GOT3 (cell line): ENCODE measurements at places on chromosomes 6 and 20.

- no peak for DNase-seq
Observed at GRCh38 chr6:292506-293192, 362 bp downstream of the DUSP22 start.

GRCh38 chr6:25477006-25477590 is 174.9 kb upstream of the SCGN start:
- no peak for DNase-seq

DNA sequence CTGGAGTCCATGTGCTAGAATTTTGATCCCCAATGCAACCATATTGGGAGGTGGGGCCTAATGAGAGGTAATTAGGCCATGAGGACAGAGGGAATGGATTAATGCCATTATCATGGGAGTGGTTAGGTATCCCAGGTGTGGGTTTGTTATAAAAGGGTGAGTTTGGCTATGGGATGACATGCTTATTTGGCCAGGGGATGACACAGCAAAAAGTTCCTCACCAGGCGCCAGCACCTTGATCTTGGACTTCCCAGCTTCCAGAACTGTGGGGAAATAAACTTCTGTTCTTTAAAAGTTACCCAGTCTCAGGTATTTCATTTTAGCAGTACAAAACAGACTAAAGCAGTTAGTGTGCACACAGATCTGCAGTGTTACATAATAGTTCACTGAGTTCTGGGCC is 84.1 kb downstream of the ADGB start:
- DNase-seq, result no peak

DNA sequence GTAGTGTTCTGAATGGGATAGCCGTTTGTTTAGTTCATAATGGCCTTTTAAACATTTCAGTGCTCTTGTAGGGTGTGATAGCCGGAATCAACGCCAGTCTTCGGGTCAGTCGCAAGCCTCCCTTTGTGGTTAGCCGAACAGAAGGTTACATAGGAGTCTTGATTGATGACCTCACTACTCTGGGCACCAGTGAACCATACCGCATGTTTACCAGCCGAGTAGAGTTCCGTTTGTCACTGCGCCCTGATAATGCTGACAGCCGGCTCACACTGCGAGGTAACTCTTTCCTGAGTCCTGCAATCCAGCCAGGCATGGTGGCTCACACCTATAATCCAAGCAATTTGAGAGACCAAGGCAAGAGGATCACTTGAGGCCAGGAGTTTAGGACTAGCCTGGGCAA is 20.4 kb downstream of the MTO1 start:
- DNase-seq, result no peak

GRCh38 chr6:13397359-13398068 is 69.2 kb upstream of the TBC1D7 start:
- no peak for DNase-seq

DNA sequence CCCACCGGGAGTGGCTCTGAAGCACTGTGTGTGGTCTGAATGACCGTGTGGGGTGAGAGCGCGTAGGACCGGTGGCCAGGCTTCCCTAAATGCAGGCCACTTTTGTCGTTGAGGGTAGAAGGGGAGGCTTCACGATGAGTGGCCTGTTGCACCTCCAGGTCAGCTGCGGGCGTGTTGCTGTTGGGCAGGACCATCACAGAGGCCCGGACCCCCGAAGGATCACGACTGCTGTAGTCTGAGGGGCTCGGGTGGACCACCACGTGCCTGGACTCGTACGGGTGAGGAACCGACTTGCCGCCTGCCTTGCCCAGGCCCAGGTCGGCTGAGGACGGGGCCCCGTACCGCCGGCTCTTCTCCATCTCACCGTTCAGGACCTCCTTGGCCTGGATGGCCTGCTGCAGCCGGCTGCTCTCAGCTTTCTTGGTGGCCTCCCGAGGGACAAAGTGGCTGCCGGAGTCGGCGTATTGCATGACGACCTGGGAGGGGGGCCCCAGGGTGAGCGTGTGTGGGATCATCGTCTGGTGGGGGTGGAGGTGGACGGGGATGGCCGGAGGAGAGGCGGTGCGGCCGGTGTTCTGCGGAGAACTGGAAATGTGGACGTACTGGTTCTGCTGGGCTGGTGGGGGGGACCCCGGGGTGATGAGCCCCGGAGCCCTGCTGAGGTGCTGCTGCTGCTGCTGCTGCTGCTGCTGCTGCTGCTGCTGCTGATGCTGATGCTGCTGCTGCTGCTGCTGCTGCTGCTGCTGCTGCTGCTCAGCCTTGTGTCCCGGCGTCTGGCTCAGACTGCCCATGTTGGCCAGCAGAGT is 88.8 kb downstream of the GMPR start:
- no peak for DNase-seq

- DNase-seq, result no peak
Observed at GRCh38 chr6:138297761-138298298, 79.5 kb upstream of the PBOV1 start.

DNA sequence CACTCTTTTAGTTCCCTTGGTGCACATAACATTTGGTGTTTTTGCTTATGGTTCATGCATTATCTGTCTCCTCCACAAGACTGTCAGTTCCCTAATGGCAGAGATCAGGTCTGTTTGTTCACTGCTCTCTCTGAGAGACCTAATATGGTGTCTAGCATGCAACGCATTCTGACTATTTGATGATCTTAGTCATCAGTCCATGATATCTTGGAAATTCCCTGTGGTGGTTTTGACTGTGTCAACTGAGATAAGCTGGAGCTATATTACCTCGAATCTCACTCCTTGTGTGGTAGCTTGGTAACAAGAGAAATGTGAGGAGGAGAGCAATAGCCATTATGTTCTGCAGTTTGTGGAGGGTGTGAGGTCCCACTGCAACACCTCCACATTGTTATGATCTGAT is 229.8 kb downstream of the FRK start:
- DNase-seq, result no peak

DNA sequence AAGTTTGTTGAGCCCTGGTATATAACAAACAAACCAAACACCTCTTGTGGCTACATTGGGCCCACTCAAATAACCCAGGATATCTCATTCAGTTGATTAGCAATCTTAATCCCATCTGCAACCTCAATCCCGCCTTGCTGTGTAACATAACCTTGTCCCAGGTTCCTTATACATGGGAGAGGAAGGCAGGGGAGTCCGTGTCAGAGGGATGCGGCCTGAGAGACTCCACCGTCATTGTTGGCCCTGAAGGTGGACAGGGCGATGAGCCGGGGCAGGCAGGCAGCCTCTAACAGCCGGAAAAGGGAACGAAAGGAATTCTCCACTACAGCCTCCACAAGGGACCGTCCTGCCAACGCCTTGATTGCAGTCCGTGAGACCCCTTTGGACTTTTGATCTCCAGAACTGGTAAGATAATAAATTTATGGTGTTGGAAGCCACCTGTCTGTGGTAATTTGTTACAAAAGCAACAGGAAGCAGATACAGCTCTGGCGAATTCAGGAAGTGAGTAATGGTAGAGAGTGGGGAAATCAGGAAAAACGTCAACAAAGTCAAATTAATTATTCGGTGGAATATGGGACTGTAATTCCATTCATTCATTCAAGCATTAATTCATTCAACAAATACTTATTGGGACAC is 124.5 kb upstream of the SALL4 start:
- no peak for DNase-seq

- DNase-seq, result no peak
Observed at GRCh38 chr6:75149696-75150095, 56.2 kb downstream of the COL12A1 start.

GRCh38 chr6:120764312-120764711 is 570.0 kb downstream of the TBC1D32 start:
- DNase-seq, result no peak

- DNase-seq, result no peak
Observed at GRCh38 chr6:98566126-98566525, 268.2 kb upstream of the POU3F2 start.
